ENCODE measurements at places on chromosomes 7 and 10. TPM values are rescaled to one million over a fixed set of nuclear protein-coding genes. Genes with fewer than 3 reads are reported as not detected.

Gene PDCD11
- 20.4 TPM for polyA plus RNA-seq

Gene CLDN12
- 12.7 TPM for polyA plus RNA-seq

DNA sequence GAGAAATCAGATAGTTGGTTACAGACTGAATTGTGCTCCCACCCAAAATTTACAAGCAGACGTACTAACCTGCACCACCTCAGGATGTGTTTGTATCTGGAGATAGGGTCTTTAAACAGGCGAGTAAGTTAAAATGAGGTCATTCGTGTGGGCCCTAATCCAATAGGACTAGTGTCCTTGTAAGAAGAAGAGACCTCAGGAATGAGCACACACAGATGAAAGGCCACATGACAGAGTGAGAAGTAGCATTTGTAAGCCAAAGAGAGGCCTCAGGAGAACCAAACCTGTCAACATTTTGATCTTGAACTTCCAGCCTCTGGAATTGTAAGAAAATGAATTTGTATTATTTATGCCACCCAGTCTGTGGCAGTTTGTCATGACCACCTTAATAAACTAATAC, 149.5 kb upstream of the VWC2 start:
- H3K4me3 ChIP-seq = no peak overlapping the region
- no peaks in the 10 kb centered on the region for H3K36me3 ChIP-seq
- no peak overlapping the region for H3K27ac ChIP-seq
- no peaks in the 10 kb centered on the region for H3K27me3 ChIP-seq
- DNase-seq = no peak

GRCh38 chr7:30162133-30162532, 27.3 kb downstream of the MTURN start:
- no peak for DNase-seq
- no peaks in the 10 kb centered on the region for H3K36me3 ChIP-seq
- peaks cover 68% of the 10 kb centered on the region for H3K4me1 ChIP-seq

GRCh38 chr7:108104324-108104723, 25.8 kb downstream of the LAMB4 start:
- H3K36me3 ChIP-seq = no peaks in the 10 kb centered on the region
- no peak for DNase-seq
- H3K27me3 ChIP-seq = no peaks in the 10 kb centered on the region
- no peak overlapping the region for H3K4me3 ChIP-seq

- no peak for DNase-seq
- H3K36me3 ChIP-seq = no peaks in the 10 kb centered on the region
- H3K27ac ChIP-seq = no peak overlapping the region
- H3K4me3 ChIP-seq = no peak overlapping the region
These were observed 80.5 kb downstream of the RTKN2 start for GRCh38 chr10:62188021-62188616.

Measured in thymus (tissue), 14 donors.